Kidney glomerular epithelial cell (primary cell): ENCODE measurements at places on chromosomes 3 and 15.

DNA sequence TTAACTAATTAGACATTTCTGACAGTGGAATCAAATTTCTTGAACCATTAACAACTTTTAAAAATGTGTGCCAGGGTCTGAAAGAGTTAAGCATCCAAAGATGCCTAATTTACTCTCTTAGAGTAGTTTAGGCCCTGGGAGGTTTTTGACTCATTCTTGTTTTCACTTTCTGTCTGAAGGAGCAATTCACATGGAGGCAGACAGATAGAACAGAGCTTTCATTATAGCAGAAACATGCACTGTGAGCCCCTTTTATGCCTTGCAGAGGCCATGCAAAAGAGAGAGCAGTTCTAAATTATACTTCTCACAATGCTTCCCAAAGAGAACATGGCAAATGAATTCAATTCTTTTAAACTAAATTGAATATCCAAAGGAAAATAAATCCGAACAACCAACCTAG, 554.8 kb downstream of the MFSD1 start:
- DNase-seq = no peak

DNA sequence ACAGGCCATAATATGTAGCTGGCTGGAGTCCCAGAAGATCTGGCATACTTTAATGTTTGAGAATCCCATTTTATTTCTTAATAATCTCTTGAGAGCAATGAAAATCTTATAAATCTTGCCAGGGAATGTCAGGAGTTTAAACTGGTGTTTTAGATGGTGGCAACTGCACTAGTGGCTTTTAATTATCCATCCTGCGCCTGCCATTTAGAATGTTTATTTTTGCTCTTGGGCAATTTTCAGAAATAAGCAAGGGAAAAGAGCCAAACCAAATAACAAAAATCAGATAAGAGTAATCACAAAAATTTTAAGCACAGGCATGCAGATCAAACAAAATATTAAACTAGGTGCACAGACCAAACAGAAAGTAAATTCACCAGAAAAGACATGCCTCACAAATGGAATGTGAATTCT, 41.9 kb upstream of the UBP1 start:
- no peak for DNase-seq

DNA sequence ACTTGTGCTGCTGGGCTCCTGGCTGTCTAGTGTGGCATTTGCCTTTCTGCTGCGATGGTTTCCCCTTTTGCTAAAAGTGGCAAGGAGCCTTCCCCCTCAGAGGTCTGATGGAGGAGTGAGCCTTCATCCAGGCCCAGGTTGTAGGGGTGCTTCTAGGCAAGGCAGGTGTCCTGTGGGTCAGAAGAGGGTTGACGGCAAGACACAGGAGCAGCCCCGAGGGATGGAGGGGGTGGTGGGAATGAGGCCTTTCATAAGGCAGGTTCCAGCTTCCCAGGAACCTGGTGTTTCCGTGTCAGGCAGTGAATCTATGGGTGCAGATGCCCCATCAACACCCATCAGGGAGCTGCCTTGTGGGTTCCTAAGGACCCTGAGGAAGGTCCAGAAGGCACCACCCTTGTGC, 63.0 kb upstream of the TAMM41 start:
- no peak for DNase-seq

DNA sequence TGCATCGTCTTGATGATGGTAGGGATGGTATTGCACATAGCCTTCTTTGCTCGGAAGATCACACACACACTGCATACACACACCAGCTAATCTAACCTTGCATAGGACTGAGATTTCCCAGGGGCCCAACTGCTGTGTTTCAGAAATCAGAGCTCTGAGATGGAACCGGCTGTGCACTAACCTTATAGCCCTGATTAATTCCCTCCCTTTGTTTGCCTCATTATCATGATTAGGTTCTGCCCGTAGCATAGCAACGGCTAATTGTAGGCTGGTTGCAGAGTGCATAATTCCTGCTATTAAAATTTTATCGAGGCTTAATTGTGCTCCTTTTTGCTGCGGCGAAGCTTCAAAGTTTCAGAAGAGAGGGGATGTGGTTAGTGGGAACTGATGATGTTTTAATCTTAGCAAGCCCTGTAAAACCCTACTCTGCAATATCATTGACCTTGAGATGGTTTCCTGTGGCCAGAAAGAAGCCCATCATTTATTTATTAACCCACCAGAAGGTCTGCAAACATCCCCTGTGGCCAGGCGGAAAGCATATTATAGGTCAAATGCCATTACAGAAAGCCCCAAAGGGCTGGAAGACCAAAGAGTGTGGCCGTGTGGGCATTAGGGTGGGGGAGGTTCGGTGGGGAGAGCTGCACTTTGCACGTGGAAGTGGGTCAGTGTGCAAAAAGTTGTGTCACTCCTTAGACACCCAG, 56.2 kb upstream of the GLCE start:
- DNase-seq = no peak
